ENCODE measurements at places on chromosomes 4 and X.

DNA sequence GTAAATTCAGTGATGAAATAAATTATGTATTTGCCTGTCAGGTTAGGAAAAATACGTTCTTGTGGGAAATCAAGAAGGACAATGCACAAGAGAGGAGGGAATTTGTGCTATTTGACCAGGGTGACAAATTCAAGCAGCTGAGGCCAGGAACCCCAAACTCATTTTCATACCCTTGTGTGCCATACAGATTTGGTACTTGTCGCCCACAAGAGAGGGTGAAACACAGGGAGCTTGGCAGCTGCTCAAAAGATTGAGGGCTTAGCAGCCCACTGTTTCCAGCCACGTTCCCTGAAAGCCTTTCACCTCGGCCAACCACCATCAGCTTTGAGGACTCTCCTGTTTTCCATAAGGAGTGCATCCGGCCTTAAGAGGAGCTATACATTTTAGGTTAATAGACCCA lies 111.2 kb downstream of the COL25A1 start:
- no peak for DNase-seq

DNA sequence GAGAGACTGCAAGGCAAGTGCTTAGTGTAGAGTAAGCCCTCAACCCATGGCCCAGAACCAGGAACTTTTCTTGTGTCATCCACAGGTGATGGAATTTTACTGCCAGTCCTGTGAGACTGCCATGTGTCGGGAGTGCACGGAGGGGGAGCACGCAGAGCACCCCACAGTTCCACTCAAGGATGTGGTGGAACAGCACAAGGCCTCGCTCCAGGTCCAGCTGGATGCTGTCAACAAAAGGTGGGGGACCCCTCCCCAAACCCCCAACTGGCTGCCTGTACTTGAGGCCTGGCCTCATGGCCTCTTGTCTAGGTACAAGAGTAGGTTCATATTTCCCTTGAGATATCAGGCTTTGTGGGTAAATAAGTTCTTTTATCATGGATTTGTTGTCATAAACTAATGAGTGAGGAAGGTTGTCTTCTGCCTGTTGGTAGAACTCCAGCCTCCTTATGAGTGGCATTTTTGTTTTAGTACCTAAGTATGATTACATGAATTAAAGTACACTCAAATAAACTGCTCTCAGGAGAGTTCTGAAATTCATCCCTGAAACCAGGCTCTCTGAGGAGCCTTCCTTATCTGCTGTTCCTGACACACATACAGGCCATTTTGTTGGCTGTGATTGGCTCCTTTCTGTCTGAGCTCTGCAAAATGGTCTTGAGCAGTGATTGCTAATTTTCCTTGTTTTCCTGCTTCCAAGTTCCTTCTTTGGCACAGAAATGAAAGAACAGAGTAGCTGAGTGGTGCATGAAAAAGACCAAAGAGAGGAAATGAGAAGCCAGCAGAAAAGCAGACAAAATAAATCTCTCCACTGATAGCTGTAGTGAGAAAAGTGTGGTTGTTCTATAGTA lies 51.4 kb upstream of the MND1 start:
- DNase-seq: no peak

DNA sequence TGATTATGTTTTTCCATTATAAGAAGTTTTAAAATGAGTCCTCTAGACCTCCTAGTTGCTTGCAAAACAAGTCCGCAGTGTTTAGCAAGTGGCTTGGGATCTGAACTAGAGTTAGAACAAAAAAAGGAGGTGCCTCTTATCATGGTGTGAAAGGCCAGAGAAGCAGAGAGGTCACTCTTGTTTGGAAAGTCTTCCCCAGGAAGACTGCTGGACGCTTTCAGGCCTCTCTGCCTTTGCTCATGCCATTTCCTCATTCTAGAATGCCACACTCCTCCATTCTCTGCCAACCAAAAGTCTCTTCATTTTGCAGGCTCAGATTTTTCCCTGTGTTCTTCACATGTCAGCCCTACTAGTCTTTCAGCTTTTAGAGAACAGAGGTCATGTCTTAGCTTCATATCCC lies 14.9 kb downstream of the PARM1 start:
- no peak for DNase-seq

GRCh38 chr4:84456157-84456556 lies 42.9 kb downstream of the NKX6-1 start:
- DNase-seq: no peak

DNA sequence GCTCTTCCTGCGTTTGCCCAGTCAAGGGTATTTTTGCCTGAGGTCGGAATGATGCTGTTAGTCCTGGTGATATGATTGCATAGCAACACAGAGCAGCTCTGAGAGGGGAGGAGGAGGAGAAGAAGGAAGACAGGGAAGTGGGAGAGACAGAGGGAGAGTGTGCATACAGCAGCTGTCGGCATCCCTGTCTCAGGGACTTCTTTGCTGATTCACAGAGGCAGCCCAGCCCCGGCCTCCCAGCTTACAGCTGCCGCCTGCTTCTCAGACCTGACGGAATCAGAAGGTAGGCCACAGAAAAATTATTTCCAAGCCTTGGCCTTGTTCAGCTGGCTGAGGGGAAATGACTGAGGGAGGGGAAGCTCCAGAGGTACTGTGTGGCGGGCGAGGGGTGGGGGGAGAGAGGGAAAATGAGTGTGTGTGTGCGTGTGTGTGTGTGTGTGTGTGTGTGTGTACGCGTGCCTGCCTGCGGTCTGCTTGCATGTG lies 319 bp downstream of the DRP2 start:
- DNase-seq: peak; percentile 1

DNA sequence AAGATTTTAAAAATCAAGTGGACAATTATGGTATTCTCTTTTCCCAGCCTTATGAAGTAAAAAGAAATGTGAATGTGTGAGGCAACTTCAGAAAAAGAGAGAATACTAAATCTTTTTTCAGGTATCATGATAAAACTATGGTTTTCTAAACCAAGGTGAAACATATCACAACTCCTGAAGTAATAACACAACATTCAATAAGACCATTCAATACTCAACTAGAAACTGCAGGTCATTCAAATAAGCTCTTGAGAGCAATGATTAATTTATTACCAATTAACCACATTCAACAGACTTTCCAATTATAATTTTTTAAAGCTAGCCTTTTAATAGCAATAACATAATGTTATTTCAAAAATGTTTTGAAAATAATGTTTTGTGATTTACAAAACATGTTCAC lies 35.8 kb downstream of the SLC10A7 start:
- no peak for DNase-seq

DNA sequence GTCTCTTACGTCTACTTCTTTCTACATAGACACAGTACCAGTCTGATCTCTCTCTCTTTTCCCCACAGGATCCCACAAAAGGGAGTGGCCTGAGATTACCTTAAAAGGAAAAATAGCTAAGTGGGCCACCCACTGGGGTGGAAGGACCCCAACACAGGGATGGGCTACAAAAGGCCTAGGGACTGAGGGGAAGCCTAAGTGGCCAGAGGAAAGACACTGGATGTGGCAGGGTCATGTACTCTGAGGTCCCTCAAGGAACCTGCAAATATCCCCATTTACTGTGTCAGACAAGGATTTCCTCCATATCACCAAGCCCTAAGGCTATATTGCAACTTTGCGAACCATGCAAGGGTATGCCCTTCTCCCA lies 6.5 kb upstream of the PRDX4 start:
- DNase-seq: no peak

GRCh38 chr4:41725254-41725653 lies 23.3 kb downstream of the PHOX2B start:
- no peak for DNase-seq

GRCh38 chrX:19291086-19291485 lies 52.6 kb upstream of the PDHA1 start:
- no peak for DNase-seq

DNA sequence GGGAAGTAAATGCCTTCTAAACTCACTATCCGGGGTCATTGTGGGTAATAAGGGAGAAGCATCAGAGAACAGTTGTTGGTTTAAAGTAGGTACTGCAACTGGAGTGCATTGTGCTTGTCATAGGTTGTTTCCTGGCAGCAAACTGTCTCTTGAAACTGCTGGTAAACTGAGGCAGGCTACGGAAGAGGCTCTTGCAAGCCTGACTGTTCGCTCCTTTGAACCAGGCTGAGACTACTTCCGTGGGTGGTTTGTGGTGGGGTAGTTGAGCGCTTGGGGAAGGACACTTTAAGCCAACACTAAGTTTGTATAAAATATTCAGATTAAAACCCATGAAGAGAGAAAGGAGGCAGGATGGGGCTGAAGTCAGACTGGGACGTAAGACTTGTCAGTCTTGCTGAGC lies 45.2 kb upstream of the WDR1 start:
- DNase-seq: peak; percentile 3

- no peak for DNase-seq
These were observed 72.4 kb upstream of the JADE1 start for GRCh38 chr4:128737098-128737513.

DNA sequence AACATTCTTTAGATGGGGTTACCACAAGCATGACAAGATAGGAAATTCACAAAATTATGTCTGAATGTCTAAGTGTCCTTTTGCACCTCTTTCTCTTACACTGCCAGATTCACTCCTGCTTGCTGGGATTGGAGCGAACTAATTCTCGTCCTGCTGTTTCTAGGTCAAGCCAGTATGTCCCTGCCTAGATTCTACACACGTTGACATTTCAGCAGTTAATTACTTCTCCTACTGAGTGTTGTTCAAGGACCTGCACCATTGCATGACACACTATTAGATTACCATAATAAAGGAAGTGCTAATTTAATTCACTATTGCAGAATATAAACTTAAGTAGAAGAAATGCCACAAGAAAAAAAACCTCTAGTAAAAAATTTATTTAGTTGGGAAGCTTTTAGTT lies 1911.7 kb downstream of the PCDH7 start:
- DNase-seq: no peak

GRCh38 chr4:15976456-15977447 lies 13.8 kb upstream of the FGFBP2 start:
- DNase-seq: no peak

- peak; percentile 49 for DNase-seq
These were observed 141.1 kb downstream of the MAML3 start for GRCh38 chr4:140012688-140013486.

GRCh38 chr4:23911675-23912455 lies 22.0 kb upstream of the PPARGC1A start:
- no peak for DNase-seq

GRCh38 chrX:140249088-140249487 lies 255.8 kb downstream of the SOX3 start:
- no peak for DNase-seq

GRCh38 chrX:477441-478012 lies 90.8 kb upstream of the PPP2R3B start:
- DNase-seq: no peak

- DNase-seq: no peak
These were observed 39.8 kb upstream of the LIMCH1 start for GRCh38 chr4:41498177-41498576.

DNA sequence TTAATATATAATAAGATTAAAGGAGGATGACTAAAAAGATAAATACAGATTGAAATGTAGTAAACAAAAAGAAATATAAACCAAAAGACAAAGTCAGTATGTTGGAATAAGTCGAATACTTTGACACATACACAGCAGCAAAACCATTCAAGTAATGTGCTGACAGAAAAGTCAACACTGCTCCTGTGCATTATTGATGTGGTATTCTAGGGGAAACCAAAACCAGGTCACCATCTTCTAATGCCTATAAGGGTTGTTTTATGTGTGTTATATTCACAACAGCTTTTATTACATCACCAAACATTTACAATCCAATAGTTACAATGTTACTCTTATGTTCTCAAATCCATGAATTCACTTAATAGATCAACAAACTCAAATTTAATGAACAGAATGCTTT lies 111.8 kb upstream of the DKK2 start:
- DNase-seq: no peak

DNA sequence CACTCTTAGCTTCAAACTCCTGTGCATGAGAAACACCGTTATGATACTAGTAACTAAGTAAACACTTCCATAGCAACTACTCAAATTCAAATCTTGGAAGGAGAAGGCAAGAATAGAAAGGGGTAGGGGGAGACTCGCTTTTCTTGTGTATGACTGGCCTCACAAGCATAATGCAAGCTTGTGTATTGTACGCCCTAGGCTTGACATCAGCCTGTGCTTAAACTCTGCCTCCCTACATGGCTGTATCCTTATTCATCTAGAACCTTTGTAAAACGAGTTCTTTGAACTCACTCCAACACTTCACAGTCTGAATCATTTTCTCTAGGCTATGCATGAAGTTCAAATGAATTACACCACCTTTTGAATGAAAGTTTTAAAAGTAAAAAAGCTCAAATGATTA lies 1071.2 kb upstream of the ADGRL3 start:
- no peak for DNase-seq

GRCh38 chr4:94508296-94508695 lies 56.6 kb downstream of the PDLIM5 start:
- no peak for DNase-seq

- no peak for DNase-seq
These were observed 76.4 kb upstream of the NHS start for GRCh38 chrX:17298564-17298963.

DNA sequence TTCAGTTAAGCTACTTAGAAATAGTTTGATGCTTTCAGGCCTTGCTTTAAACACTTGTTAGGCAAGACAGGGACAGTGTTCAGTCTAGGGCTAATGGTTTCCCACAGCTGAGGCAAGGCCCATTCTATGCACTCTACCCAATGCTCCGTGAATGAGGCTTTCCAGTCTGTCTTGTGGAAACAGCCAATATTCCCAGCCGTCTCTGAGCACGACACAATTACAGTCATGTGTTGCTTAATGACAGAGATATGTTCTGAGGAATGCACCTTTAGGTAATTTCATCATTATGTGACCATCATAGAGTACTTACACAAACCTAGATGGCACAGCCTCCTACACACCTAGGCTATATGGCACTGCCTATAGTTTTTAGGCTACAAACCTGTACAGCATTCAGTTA lies 9.5 kb upstream of the FAM200B start:
- no peak for DNase-seq

DNA sequence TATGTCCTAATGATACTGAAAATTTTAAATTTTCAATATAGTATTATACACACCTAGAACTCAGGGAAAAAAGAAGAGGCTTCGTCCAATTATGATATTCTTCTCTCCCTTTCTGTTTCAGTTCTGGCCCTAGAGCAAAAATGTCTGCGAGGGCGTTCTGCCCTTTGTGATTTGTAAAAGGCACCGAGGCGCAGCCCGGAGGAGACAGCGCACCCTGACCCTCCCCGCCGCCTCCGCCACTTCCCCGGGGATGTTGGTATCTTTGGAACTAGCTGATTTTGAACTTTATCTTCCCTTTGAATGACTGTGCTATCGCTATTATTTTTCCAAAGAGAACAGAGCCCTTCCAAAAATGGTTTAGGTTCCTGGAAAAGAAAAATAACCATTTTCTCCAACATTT lies 173.2 kb upstream of the FAM9B start:
- DNase-seq: no peak

- no peak for DNase-seq
These were observed 338.6 kb upstream of the PUDP start for GRCh38 chrX:7486505-7486904.
